ENCODE measurements at places on chromosomes 2 and 18.

GRCh38 chr2:214715025-214715424 lies 94.5 kb downstream of the BARD1 start:
- no peak for DNase-seq

GRCh38 chr2:45781464-45781811 lies 130.0 kb downstream of the PRKCE start:
- no peak for DNase-seq

DNA sequence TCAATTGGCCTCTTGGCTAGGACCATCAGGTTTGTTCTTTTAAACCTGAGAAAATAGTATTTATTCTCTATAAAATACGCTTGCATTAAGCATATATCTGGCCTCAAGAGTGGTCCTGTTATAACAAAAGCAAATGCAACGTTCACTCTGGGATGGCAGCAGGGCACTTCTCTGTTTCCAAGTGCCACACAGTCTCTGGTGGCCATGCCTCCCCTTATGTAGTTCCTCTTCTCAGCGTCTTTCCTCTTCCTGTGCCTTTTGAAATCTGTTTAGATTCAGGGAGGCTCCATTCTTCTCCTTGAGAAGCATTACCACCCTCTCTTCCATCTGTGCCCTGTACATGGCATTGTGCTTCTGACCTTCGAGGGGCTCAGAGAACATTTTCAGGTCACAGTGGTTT lies 51.9 kb downstream of the TSHZ1 start:
- no peak for DNase-seq

DNA sequence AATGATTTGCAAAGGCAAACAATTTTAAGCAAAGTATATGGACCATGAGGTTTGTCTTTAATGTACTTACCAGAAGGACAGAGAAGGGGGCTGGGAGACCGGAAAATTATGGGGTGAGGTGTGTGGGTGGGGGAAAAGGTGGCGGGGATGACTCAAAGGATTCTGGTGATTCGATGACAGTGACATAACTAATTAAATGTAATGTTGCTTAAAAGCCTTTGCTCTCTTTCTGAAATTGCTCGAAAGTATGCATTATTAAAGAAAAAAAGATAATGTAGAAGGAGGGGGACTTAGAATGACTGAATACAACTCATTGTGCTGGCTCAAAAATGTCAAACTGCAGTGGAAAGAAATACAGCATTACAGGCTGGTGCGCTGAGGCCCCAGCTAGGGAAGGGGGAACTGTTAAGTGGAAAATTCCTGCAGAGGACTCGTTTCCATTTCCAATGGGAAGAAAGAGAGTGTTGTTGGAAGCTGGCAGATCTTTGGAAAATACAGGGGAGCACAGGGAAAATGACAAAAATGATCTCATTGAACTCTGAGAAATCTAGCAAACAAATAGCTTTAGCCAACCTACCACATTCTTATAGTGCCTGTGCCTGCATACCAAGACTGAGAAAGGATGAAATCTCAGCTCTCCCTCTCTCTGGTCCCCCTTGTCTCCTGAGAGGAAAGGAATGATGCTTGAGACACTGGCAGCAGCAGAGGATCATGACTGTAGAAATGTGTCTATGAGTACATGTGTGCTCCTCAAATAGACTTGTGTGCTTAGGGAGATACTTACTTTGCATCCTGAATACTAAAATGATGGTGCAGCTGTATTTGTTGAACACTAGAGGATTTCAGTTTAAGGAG lies 632.4 kb downstream of the NYAP2 start:
- no peak for DNase-seq

- no peak for DNase-seq
Measured at GRCh38 chr2:27833931-27834330, 56.3 kb downstream of the RBKS start.

DNA sequence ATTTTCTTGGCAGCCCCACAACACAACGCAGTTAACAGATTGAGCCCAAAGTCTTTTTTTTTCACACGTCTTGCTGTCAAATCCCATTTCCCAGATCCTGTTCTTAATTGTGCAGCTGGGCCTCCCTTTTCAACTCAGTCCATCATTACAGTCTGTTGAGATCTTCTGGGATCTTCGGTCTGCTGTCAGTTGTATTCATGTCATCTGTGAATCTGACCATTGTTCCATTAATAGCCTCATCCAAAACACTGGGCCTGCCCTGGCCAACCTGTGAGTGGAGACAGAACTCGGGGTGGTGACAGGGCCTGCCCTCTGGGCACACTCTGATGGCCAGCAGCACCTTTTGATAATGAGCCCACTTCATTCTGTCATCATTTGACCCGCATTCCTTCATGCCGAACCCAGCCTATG lies 39.7 kb upstream of the SEMA4C start:
- DNase-seq = no peak

DNA sequence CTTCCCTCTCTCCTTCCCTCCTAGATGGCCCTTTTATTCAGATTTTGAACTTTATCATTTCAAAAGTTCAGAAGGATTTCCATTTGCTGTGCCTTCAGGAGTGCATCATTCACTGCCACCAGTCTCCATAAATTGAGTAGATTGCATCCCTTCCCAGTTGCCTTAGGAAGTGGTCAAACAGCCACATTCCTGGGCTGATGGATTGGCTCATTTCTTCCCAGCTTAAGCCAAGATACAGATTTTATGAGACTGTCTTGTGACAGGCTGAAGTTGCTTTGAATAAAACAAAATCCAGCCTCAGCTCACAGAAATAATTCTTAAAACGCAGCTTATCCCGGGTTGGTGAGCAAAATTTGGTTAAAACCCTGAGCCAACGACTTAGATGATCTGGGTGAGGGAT lies 9.8 kb downstream of the NRP2 start:
- DNase-seq = no peak

DNA sequence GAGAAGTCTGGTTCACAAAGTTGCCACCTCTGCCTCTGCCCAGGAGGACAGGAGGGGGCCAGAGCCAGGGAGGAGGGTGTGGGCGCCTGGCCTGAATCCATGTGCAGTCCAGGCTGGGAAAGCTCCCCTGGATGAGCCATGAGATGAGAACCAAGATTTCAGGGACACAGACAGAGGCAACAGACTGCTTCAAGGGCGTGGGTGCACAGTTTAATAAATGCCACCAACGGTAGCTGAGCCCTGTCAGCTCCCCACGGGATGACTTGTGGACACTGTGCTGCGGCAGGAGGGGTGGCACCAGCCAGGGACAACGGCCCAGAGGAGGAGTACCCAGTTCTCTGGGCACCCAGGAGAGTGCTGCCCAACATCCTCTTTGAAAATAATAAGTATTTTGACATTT lies 15.2 kb downstream of the CAPG start:
- DNase-seq = no peak

DNA sequence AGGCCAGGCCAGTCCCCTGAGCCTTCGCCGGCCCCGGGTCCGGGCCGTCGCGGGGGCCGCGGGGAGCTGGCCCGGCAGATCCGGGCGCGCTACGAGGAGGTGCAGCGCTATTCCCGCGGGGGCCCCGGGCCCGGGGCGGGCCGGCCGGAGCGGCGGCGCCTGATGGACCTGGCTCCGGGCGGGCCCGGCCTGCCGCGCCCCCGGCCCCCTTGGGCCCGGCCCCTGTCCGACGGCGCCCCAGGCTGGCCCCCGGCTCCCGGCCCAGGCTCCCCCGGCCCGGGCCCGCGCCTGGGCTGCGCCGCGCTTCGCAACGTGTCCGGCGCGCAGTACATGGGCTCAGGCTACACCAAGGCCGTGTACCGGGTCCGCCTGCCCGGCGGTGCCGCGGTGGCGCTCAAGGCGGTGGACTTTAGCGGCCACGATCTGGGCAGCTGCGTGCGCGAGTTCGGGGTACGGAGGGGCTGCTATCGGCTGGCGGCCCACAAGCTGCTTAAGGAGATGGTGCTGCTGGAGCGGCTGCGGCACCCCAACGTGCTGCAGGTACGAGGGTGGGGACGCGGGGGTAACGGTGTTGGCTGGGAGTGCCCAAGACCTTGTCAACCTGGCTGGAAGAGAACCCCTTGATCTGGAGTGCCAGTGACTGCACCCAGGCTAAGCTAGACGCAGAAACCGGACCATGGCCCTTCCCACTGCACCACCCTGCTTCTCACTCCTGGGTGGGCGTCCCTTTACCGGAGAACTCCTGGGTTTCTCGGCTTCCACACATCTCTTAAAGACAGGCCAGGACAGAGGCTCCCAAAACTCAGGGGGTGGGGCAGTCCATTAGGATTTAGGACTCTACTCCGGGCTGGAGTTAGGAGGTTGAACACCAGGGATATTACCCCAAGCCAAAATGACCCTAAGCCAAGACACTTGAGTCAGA lies 739 bp downstream of the PKDCC start:
- DNase-seq = no peak

- DNase-seq = peak; percentile 14
Measured at GRCh38 chr2:69375494-69376353, 11.3 kb downstream of the GFPT1 start.

DNA sequence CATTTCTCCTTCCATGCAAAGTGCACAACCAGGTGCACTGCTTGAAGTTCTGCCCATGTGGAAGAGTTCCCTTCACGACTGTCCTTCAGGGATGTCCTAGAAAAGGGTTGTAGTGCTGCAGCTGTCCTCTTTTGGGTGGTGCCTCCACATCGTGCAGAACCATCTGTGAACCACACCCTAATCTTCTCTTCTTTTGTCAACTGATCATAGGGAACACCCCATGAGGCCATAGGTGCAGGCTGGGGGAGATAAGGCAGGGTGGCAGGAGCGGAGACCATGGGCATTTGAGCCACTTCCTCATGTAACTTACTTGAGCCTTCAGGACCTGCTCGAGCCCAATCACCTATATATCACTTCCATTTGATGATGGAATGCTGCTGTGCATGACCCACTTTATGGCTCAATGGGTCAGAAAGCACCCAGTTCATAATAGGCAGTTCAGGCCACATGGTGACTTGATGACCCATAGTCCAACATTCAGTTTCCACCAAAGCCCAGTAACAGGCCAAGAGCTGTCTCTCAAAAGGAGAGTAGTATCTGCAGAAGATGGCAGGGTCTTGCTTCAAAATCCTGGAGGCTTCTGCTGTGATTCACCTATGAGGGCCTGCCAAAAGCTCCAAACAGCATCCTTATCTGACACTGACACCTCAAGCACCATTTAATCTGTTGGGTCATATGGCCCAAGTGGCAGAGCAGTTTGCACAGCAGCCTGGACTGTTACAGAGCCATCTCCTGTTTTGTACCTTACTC lies 84.7 kb upstream of the CYRIA start:
- DNase-seq = no peak

DNA sequence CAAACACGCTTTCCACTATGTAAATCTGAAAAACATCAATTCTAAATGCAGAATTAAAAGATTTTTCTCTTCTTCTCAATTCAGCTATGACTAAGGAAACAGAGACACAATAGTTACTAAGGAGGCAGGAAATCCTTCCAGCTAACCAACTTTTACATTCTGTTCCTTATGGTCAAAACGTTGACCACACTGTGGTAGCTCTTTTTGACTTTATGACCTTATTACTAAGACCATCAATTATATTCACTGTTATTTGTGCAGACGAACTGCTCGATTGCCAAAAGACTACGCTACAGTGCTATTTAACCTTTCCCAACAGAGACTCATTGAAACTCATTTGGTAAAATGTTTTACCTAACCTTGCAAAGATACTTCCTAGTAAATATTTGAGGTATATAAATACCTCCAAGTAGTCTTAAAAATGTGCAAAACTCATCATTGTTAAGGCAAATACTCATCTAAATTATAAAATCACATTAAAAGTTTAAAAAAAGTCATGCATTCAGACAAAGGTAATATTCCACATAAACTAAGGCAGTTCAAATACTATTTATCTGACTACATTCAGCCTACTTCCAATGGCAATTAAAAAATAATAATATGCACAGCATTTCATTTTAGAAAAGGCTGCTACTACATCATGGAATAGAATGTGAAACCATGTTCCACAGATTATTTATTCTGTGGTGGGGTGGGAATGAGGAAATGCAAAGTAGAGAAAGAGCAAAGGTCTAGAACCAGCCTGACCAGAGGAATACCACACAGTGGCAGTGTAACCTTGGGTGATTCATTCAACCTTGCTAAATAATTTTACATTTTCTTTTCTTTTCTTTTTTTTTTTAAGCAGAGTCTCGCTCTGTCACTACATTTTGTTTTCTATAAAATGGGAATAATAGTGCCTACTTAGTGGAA lies 139.9 kb downstream of the THADA start:
- DNase-seq = no peak

GRCh38 chr18:76859474-76860339 lies 37.4 kb downstream of the ZNF236 start:
- DNase-seq = no peak

DNA sequence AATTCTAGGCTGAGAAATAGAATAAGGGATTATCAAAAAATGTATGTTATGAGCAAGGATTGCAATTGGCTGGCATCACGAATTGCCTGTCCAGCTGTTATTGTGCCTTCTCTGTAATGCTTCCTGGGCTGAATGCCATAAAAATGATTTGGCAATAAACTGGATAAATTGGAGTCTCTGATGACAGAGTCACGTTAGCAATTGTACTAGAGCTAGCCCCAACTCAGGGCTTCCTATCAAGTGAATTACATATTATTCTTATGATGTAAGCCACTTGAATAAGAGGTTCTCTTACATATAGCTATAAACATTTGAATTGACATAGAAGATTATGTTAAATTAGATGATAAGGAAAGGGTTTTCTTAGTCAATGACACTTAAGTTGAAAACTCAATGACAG lies 607.5 kb upstream of the REG3G start:
- DNase-seq = no peak
